Sigmoid colon (tissue), 7 donors: ENCODE measurements at places on chromosomes 4 and X.

- H3K36me3 ChIP-seq: no peaks in the 10 kb centered on the region
- H3K4me3 ChIP-seq: no peak overlapping the region
- DNase-seq: no peak
- no peaks in the 10 kb centered on the region for H3K27me3 ChIP-seq
- H3K4me1 ChIP-seq: peaks cover 8% of the 10 kb centered on the region
These were observed 232.4 kb downstream of the PPP3CA start for GRCh38 chr4:101114936-101115372.

DNA sequence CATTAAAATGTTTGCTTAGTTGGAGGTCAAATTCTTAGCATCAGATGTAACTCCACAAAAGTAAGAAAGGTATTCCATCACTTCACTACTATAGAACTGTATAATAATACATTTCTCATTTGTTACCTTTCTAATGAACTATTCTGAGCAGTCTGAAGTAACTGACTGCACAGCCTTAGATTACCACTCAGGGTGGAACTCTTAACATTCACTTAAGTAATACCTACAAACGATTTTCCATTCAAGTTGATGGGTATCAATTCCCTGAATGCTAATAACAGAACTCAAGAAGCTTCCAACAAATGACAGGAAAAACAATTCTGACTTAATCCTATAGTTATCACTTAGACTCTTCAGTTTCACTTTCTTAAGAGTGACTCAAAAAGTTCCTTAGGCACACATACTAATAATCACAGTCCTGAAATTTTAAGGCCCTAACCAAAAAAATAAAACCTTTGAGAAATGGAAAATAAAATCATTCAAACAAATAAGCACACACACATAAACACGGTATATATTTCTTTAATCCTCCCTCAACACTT is 20.9 kb downstream of the HNRNPD start:
- H3K4me1 ChIP-seq: peaks cover 18% of the 10 kb centered on the region
- H3K27me3 ChIP-seq: no peaks in the 10 kb centered on the region
- no peak for DNase-seq
- H3K36me3 ChIP-seq: peaks cover 71% of the 10 kb centered on the region
- H3K4me3 ChIP-seq: no peak overlapping the region

DNA sequence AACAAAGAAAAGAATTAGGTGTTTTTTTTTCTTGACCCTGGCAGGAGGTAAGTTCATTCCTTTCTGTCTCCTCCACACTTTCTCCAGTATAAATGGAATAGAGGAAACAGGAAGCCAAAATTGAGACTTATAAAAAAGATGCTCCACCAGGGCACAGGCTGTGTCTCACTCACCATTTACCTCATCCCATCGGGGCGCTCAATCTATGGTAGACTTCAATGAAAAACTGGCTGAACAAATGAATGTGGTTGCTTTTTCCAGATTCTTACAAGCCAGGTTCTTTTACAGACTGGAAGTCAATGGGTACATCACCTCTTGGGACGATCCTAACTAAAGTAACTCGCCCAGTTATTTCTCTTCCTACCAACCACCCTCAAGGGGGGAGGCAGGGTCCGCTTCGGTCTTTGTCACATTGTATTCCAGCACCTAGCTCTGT is 685 bp downstream of the COMMD8 start:
- H3K4me3 ChIP-seq: peak overlapping the region; percentile 84
- peaks cover 16% of the 10 kb centered on the region for H3K4me1 ChIP-seq
- H3K36me3 ChIP-seq: no peaks in the 10 kb centered on the region
- DNase-seq: no peak

DNA sequence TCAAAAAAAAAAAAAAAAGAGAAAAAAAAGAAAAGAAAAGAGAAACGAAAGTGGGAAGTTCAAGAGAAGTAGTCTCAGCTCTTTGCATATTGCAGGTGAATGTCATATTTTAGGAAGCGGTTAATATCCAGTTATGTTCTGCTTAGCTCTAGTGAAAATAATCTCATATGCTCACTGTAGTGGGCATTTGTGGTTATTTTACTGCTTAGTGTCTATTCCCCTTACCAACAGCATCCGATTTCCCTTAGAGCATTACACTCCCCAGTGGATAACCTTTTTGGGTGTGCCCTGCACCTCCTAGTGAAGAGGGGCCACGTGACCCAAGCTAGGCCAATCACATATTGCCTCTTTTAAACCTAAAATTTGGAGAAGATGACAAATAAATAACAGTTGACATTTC is 111.2 kb upstream of the ZNF827 start:
- H3K36me3 ChIP-seq: no peaks in the 10 kb centered on the region
- H3K4me1 ChIP-seq: no peaks in the 10 kb centered on the region
- no peaks in the 10 kb centered on the region for H3K27me3 ChIP-seq

DNA sequence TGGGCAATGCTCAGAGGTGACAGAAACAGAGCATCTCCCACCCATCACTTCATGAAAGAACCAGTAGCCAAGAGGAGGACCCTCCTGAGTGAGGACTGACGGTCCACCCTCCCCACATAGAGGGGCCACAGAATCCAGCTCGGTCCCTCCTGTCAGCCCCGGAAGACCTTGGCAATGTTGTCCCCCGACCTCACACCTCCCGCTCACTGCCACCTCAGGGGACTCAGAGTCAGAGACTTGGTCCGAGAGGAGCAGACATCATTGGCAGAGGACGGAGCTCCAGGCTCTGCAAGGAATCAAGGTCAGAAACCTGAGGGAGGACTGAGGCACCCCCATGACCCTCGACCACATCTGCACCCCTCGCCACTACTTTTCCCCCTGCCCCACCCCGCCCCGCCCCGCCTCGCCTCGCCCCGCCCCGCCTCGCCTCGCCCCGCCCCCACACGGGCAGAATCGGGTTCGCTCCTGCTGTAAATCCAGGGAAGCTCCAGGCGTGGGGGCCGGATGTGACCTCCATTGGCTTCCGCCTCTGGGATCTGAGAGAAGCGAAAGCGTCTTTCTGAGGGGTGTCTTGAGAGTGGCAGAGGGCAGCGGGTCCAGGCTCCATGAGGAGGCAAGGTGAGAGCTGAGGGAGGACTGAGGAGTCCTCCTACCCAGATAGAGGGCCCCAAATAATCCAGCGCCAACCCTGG is at the start of gene MAGEA11:
Gene MAGEA11, plus strand, starts transcription at position 516 of the 692 bp plus-strand sequence. CDS start 1,100 bp downstream, outside the sequence.
- no peak within 1 kb of the TSS for H3K4me3 ChIP-seq
- no peaks in the 10 kb centered on the region for H3K36me3 ChIP-seq
- H3K27ac ChIP-seq: no peak within 1 kb of the TSS
- DNase-seq: no peak

GRCh38 chrX:16312761-16313623 is 145.7 kb downstream of the MAGEB17 start:
- DNase-seq: no peak
- H3K4me3 ChIP-seq: no peak overlapping the region
- H3K4me1 ChIP-seq: no peaks in the 10 kb centered on the region
- no peaks in the 10 kb centered on the region for H3K27me3 ChIP-seq
- H3K27ac ChIP-seq: no peak overlapping the region

- DNase-seq: no peak
- peaks cover 17% of the 10 kb centered on the region for H3K4me1 ChIP-seq
- H3K4me3 ChIP-seq: no peak overlapping the region
These were observed 74.0 kb upstream of the KLF3 start for GRCh38 chr4:38590046-38590445.

DNA sequence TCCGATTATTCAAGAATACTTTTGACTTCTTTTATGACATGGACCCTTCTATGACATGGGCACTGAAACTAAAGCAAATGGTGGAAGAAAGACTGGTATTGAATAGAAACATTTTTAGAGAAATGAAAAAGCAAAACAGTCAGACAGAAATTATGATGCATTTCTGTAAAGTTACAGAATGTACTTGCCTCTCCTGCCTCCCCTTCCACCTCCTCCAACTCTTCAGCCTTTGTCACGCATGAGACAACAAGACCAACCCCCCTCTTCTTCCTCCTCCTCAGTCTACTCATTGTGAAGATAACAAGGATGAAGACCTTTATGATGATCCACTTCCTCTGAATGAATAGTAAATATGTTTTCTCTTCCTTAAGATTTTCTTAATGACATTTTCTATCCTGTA is 46.3 kb upstream of the HUWE1 start:
- DNase-seq: no peak
- H3K4me1 ChIP-seq: no peaks in the 10 kb centered on the region
- H3K27me3 ChIP-seq: no peaks in the 10 kb centered on the region
- H3K27ac ChIP-seq: no peak overlapping the region
- no peaks in the 10 kb centered on the region for H3K36me3 ChIP-seq
- H3K4me3 ChIP-seq: no peak overlapping the region

DNA sequence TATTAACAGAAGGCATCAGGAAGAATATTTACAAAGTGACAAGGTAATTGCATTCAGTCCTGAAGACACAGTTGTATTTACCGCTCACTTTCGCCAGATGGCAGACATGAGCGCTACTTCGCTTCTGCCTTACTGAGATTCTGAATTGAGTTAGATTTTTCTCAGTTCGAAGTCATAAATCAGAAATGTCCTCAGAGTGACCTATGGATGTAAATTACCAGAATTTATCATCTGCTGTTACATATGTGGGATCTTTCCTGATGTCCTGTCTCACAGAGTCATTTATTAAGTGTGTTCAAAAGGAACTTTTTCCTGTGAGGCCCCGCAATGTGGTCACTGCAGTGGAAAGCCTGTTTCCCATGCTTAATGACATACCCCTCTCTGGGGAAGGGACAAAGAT is 97.3 kb upstream of the DCLK2 start:
- no peaks in the 10 kb centered on the region for H3K4me1 ChIP-seq
- no peak overlapping the region for H3K27ac ChIP-seq
- DNase-seq: peak; percentile 68
- H3K27me3 ChIP-seq: no peaks in the 10 kb centered on the region
- no peaks in the 10 kb centered on the region for H3K36me3 ChIP-seq
- no peak overlapping the region for H3K4me3 ChIP-seq

DNA sequence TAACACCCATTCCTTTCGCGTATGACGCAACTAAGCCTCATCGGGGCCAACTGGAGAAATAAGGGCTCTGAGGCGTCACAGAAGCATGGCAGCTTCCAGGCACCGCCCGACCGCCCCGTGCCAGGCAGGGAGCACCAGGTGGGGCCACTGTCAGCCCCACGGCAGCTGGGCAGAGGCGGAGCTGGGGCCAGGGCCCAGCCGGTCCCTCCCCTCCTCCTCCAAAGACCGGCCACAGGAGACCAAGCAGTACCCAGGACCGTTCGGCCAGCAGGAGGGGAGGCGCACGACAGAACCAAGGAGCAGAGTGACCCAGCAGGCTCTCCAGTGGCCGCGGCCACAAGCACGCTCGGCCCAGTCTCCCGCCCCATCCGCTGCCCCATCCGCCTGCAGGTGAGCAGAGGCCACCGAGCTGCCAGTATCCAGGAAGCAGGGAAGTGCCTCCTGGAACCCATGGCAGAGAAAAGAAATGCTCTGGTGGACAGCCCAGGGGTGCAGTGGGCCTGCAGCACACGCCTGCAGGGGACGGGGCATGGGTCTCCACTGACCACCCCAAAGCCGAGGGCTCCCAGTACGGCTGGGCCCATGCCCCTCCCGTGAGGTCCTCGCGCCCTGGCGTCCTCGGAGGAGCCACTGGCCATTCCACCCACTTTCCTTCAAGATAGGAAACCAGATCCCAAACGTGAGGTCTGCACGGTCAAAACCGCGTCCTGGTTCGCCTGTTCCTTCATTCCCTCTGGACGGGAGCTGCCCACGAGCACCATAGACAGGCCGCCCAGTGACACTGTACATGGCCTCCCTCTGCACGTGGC is 9.6 kb downstream of the CTBP1 start:
- H3K27me3 ChIP-seq: no peaks in the 10 kb centered on the region
- H3K36me3 ChIP-seq: peaks cover 55% of the 10 kb centered on the region
- DNase-seq: peak; percentile 54
- H3K27ac ChIP-seq: no peak overlapping the region
- H3K4me1 ChIP-seq: peaks cover 37% of the 10 kb centered on the region

DNA sequence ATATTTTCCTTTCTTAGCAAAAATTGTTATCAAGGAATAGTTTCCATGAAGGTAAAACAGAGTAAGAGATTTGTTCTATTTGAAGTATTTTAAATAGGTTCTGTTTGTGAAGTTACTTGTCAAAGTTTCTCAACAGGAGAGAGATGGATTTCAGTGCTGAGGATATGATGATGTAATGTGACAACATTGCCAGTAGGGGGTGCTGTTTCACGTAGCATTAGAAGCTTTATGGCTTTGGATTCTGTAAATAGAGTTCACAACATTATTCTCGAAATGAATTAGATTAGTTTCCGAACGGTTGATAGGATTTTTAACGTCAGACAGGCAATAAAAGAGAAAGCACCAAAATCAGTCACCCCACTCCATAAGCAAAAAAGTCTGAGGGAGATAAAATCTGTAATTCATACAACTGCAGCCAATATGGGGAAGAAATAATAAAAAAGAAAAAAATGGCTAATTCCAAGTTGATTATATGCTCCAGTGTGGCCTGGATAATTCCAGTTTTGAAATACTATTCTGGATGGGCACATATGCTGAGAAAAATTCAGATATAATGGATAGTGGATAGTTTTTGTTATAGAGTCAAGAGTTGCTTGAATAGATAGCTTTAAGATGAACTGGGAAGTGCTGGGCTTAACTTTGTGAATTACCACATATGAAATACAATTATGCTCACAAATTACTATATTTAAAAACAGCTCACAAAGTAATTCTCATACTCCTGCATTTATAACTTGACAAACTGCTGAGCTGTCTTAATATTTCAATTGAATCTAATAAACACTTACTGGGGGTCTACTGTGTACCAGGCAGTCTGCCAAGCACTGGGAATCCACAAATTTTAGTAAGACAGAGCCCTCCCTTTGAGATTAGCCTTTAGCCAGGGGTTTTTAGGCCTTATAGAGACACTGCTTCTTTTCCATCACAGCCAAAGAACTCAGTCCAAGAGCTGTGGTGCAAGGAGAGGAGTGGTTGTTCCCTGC is 109.1 kb downstream of the GPAT3 start:
- no peaks in the 10 kb centered on the region for H3K27me3 ChIP-seq
- no peaks in the 10 kb centered on the region for H3K36me3 ChIP-seq
- no peak for DNase-seq
- no peaks in the 10 kb centered on the region for H3K4me1 ChIP-seq
- H3K27ac ChIP-seq: no peak overlapping the region

DNA sequence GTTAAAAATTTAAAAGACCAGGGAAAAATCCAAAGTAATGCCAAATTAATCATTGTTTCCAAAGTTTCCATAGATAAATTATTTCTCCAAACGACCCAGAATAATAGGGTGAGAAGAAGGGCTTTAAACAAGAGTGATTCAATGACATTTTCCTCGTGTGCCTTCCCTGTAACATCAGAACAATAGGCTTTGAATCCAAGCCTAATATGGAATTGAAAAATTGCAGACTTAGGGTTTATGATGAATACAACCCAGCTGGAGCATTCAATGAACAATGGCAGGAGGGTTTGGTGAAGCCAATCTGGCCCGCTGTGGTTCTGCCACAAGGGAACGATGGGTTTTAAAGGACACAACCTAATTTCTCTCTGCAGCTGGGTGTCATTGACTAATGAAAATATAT is 94.2 kb downstream of the CBLL2 start:
- no peaks in the 10 kb centered on the region for H3K27me3 ChIP-seq
- no peak overlapping the region for H3K4me3 ChIP-seq
- no peaks in the 10 kb centered on the region for H3K4me1 ChIP-seq
- no peak overlapping the region for H3K27ac ChIP-seq

DNA sequence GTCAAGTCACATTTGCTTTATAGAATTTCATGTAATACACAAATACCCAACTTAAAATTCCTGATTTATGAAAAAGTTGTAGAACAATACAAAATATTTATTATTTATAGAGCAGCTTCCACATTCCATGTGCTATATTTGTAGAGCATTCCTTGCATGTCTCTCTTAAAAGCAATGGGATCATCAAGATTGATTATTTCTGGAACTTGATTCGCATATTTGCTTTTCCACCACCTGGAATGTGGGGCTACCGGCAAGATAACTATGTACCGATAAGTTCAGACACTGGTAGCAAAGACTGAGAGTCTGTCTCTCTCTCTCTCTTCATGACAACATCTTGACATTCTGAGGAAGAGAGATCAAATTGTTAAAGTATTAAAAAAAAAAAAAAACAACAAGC is 59.3 kb downstream of the MAPK10 start:
- peaks cover 11% of the 10 kb centered on the region for H3K4me1 ChIP-seq
- no peaks in the 10 kb centered on the region for H3K36me3 ChIP-seq
- DNase-seq: no peak
- H3K4me3 ChIP-seq: no peak overlapping the region
